ENCODE measurements at places on chromosomes 11 and 22.
A peak's percentile ranks its signal among the peaks of the same experiment; 100 is the strongest.

DNA sequence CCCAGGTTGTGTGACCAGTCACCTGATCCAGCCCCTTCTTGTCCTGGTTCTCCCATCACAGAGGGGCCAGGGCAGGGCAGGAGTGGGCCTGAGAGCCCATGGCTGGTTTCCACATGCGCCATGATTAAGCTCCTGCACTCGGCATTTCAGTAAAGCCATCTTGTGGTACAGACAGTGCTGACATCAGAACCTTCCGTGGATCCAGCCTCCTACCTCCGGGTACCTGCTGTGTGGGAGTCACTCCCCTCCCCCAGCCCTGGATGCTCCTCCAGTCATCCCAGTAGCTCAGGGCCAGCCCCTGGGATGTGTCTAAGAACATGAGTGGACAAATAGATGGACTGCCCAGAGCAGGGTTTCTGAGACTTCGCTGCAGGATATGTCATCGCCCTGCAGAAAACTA lies 22.1 kb upstream of the MGAT3 start:
- DNase-seq = no peak

- DNase-seq = no peak
Observed at GRCh38 chr22:34072585-34072984, 152.3 kb upstream of the LARGE1 start.

DNA sequence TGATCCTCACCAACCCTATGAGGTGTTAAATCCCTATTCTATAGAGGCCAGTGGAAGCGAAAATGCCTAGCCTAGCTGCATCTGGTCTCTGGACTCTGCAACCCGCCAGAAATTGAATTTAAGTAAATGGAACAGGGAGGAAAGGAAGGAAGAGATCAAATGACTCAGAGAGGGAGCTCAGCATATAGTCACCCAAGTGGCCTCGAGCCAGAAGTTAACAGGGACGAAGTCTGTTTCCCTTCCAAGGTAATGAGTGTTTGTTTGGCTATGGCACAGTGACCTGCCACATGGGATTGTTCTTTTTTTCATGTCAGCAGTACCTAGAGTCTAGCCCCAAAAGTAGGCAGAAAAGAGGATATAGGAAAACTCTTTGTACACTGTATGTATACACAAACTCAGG lies 66.3 kb downstream of the PAK1 start:
- no peak for DNase-seq

DNA sequence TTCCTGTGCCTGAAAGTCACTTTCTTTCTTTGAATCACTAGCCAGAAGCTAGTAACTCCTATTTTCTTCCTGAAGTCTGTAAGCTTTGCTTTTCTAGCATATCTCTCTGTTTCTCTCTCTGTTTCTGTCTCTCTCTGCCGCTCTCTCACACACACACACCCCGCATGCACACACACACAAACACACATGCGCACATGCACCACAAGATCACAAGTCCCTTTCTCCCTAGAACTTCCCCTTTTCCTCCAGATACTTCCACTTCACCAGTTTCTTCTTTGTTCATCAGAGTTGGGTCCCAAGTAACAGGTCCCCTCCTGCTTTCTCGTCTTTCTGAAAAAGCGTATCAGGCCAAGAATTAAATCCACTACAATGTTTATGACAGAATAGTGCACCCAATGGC lies 148.5 kb upstream of the HSD17B12 start:
- DNase-seq = no peak

DNA sequence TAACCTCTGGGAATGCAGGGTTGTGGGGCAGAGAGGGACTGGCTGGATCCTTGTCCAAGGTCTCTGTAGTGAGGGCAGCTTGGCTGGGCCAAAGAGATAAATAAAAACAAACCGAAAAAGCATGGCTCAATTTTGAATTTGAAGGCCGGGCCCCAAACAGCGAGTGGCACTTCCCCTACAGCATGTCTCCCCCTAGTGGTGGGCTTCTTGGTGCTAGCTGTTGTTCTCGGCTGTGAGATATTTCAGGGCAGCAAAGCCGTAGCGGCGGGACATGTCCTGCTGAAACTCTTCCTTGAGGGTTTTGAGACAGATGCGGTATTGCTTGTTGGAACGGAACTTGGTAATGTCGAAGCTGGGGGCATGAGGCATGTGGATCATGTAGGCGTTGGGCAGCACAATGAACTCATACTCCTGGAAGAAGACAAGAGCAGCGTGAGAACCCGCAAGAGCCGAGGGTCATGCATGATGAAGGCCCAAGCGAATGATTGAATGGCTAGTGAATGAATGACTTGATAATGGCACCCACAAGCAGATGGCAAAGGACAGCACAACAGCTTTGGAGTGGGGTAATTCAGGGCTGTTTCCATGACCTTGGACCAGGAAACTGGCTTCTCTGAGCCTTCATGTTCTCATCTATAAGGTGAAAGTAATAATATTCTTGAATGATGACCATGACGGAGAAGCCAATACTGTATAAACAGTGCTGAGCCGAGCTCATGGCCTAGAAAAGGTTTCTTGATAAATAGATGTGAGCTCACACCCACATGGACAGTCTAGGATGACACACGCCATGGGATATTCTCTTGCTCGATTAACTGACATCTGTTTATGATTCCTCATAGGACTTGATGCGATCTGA lies 216.3 kb upstream of the SYN3 start:
- no peak for DNase-seq

DNA sequence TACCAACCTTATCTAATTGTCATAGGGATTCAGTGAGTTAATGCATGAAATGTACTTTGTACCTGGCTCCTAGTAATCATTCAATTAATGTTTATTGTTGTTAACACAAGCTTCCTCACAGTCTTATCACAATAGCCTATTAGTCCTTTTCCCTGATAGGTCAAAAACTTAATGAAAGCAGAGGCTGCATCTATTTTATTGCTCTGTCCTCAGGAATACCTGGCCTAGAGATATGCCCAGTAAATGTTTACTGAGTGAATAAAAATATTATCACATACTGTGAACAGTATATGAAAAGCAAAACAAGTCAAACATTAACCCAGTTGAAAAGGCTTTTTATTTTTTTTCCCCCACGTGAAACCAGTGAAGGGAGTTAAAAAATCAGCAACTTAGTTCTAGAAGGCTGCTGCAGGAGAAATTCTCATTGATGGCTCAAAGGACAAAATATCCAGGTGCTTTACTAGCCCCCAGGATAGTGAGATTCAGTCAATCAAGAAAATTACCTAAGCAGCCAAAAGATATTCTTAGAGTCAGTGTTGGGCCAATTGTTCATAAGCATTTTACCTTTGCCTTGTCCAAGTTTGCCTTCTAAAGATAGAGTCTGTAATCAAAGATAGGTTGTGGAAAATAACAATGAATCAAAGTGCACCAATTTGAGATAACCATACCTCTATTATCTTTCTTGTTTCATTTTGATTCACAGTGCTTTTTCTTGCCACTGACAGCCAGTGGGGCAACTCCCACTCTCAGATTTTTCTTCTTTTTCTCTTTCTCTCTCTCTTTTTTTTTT lies 34.4 kb upstream of the SLC6A5 start:
- DNase-seq = no peak

GRCh38 chr22:45762545-45763235 lies 91.1 kb downstream of the ATXN10 start:
- DNase-seq = no peak

- DNase-seq = no peak
Observed at GRCh38 chr11:6468712-6469495, 4.8 kb downstream of the TRIM3 start.

- peak; percentile 47 for DNase-seq
Observed at GRCh38 chr22:42317008-42317407, 46.6 kb upstream of the TCF20 start.

- no peak for DNase-seq
Observed at GRCh38 chr11:119493712-119494111, 70.7 kb upstream of the THY1 start.

DNA sequence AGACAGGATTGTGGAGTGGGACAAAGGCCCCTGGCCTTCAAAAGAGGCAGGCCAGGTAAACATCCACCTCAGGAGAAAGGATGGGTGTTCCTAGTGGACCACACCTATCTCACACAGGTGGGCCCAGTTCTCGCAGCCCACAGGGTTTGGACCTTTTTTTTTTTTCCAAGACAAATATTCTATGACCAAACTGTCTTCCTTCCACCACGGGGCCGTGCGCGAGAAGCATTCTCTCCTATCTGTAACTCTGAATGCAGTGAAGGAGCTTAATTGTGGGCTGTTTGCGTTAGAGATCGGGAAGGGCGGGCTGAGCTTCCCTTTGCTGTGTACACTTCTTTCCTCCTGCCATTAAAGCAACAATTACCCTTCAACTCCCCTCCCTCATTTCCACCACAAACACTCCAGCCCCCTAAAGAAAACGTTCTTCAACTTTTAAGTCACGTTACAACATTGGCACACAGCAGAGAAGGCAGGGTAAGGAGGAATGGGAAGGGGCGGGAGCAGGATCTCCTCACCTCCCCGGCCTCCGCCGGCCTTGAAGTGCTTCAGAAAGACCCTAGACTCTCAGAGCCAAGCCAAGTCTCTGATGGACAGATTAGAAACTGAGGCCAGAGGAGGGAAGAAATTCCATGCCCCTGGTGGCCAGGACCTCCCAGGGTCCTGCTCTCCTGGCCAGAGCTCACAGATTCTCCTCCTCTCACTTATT lies 238.4 kb downstream of the BUD13 start:
- DNase-seq = no peak

- no peak for DNase-seq
Observed at GRCh38 chr11:28627690-28628255, 519.6 kb downstream of the METTL15 start.

DNA sequence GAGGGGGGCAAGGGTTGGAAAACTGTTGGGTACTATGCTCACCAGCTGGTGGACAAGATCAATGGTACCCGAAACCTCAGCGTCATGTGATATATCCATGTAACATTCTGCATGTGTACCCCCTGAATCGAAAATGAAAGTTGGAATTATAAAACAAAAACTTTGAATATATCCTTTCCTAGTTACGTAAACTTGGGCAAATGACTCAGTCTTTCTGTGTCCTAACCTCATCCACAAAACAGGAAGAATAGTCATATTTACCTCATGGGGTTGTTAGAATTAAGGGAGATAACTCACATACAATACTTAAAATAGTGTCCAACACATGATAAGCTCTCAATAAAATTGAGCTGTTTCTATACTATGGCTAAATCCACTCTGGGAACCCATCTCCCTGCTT lies 620.1 kb upstream of the KIRREL3 start:
- DNase-seq = no peak

DNA sequence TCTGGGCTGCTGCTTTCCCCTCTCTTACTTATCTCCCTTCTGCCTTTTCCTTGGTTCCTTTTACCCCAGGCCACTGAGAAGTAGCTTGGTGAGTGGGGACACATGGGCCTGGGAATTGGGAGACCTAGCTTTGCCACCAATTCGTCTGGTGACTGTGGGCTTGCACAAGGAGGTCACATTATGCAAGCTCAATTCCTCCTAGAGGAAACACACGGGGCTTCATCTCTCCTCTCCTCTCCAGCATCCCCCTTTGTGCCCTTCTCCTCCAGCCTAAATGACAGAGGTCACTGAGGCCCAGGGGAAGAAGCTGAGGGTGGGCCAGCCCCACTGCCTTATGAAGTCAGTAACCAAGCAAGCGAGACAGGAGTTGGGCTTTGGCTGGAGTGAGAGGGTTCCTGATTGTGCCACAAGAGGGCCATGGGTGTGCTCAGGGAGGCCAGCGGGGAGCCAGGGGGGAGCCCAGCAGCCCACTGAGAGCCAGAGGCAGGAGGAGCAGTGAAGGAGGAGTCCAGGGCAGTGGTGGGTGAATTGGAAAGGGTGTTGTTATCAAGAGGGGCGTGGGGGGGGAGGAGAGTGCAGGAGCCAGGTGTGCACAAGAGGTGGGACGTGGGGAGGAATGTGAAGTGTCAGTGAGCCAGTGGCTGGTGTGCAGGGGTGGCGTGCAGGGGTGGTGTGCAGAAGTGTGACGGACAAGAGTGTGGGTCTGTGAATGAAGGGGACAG lies 2.0 kb downstream of the CLCF1 start:
- no peak for DNase-seq
